CD4-positive, alpha-beta T cell treated with Interleukin-21 for 1 hour (primary cell): ENCODE measurements at places on chromosomes 16 and 17.

GRCh38 chr16:47949714-47950113 is 206.1 kb downstream of the ABCC12 start:
- DNase-seq: no peak

DNA sequence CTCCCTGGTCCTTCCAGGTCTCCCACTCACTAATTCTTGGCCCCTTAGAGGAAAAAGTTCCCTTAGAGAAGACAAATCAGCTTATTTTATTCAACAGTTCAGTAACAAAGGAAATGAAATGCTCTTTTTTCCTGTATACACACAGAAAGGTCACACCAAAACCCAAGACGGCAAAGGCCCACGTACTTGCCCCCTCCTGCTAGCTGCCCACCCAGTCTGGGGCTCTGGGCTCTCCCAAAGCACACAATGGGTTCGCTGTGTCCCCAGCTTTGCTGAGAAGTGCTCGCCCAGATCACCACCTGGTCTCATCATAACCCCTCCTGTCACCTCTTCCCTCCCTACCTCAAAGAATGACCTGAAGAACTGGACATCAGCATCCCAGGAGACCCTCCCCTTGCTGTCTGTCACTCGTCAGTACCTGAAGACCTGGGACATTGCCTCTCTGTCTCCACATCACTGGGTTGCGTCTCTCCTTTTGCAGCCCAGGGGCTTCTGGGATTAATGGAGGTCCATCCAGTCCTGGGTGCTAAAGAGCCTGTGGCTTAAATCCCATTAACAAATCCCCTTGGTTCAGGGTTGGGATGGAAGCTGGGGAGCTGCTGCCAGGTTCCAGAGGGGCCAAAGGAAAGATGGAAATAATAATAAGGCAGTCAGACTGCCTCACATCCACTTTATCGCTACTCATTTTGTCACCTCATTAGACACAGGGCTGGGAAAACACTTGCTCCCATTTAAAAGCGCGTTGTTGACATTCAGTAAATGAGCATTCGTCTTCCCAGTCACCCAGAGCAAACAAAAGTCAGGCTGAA is 3.3 kb downstream of the SLC6A4 start:
- no peak for DNase-seq

- DNase-seq: no peak
Observed at GRCh38 chr16:12837291-12837690, 33.6 kb upstream of the CPPED1 start.

DNA sequence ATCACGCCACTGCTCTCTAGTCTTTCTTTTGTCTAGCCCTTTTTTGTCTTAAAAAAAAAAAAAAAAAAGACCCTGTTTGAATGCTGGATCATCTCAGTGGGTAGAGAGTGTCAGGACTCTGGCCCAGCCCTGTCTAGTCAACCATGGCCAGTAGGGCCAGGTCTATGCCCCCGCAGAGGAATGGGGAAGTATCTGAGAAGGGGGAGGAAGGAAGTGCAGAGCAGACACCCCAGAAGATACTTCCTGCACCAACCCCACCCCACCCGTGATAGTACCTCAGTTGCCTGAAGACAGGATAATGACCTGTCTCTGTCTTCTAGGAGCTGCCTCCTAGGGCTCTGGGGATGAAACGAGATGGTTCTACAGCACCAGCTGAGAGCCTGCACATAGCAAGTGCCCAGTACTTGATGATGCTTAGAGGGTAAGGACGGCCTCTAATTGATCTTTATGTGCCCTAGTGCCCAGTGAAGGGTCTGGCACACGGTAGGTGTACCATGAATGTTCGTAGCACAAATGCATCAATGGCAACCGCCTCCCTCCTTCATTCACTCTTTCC is 55.4 kb downstream of the ABAT start:
- DNase-seq: peak; percentile 1

DNA sequence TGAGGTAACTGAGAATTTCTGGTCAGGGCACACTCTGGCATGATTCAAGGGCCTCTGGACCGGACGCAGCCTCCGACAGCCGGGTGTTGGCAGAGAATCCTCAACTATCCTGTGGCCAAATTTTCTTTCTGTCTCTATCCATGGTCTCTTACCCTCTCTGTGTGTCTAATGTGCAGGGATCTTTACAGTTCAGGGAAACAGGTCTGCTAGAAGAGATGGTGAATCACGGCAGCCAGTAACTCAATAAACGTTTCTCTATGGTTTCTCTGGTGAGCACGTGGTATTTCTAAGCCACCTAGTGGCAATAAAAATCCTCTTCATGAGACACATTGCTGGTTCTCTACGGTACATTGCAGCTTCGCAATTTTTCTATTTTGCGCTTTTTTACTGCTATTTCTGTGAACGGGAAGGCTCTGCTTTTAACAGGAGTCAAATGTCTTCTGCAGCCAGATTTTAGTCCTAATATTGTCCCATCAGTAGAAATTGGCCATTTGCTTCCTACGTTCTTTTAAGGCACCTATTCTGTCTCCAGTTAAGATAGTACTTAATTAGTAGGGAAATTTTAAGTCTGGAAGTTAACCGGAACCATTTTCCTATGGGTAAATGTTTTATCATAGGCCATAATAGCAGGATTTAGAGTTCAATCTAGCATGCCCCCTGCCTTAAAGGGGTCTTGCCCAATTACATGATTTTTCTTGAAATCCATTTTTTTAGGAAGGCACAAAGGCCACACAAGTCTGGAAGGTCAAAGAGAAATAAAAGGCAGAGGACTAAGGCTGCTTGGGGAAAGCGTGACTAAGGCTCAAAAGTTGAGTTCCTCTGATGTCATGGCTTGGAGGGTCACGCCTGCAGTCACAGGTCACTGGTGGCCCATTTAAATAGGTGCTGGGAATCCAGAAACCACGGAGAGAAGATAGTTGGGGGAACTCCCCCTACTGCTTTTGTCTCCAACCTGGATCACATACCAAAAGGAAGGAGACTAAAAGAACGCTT is 31.5 kb downstream of the QPRT start:
- peak; percentile 78 for DNase-seq

- DNase-seq: no peak
Observed at GRCh38 chr17:82242977-82243647, 14.3 kb downstream of the SLC16A3 start.

GRCh38 chr17:58200024-58200633 is 7.6 kb downstream of the EPX start:
- peak; percentile 57 for DNase-seq

DNA sequence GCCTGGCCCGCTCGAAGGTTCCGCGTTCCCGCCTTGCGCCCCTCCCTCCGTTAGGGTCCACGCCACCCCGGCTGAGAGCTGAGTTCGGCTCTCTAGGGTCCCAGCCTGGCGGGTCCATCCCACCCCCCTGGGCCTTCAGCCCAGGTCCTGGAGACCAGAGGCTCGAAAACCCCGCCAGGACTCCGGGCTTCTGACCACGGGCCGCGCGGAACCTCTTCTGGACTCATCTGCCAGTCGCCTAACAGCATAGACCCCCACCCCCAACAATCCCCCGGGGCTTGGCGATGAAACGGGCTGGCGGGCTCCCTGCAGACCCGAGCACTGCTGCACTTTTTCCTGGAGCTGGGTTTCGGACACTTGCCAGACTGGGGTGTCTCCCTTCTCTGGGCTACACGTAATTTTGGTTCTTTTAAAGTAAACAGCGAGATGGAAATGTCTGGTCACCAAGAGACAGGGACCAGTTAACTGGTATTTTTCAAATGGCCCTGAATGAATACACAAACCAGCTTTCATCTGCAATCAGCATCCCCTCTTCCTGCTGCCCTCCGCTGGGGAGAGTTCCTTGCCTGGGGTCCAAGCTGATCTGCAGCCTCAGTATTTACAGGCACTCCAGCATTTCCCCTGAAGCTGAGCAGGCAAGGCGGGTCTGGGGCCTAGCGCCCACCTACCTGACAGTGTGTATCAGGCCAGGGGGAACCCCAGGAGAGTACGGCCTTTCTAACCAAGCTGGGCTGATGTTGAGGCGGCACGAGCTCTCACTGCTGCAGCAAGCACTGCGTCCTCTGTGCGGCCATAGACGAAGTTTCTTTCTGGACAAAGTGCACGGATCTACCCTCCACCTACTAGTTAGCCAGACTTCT is 639 bp upstream of the TRIM65 start:
- no peak for DNase-seq

- DNase-seq: no peak
Observed at GRCh38 chr17:20173091-20173490, 163.9 kb downstream of the SPECC1 start.

DNA sequence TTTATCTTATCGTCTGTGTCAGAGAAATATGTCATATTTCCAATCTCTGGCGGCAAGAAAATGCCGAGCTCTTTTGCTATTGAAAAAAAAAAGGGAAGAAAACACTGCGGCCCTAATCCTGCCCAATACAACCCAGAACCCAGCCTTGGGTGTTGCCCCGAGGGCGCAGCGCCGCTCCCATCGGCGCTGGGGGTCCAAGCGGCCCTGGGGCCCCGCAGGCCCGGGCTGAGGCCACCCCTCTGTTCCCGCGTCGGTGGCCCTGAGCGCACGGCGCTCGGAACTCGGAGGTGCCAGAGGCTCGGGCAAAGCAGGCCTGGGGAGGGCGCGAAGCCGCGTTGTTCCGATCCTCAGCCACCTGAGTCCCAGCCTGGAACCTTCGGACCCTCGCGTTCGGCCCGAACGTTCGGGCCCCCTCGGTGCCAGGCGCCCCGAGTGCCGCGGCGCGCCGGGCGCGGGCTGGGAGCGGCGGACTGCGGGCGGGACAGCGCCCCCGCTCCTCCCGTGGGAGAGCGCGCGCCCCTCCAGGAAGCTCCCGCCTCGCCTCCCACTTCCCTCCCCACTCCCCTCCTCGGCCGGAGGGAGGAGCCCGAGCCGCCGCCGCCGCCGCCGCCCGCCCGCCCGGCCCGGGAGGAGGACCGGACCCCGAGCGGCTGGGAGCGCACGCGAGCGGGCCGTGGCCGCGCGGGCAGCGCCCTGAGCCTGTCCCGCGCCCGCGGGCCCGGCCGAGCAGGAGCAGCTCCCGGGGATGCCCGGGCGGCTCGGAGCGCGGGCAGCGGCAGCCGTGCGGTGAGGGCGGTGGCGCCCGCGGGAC is at the start of gene CPNE2:
Gene CPNE2, plus strand, starts transcription at position 609 of the 811 bp plus-strand sequence. CDS start 18,160 bp downstream, outside the sequence.
- DNase-seq: peak; percentile 30

GRCh38 chr17:35299135-35299534 is 56.3 kb downstream of the SLFN5 start:
- DNase-seq: no peak

GRCh38 chr16:22751104-22751667 is 62.8 kb upstream of the HS3ST2 start:
- DNase-seq: no peak

DNA sequence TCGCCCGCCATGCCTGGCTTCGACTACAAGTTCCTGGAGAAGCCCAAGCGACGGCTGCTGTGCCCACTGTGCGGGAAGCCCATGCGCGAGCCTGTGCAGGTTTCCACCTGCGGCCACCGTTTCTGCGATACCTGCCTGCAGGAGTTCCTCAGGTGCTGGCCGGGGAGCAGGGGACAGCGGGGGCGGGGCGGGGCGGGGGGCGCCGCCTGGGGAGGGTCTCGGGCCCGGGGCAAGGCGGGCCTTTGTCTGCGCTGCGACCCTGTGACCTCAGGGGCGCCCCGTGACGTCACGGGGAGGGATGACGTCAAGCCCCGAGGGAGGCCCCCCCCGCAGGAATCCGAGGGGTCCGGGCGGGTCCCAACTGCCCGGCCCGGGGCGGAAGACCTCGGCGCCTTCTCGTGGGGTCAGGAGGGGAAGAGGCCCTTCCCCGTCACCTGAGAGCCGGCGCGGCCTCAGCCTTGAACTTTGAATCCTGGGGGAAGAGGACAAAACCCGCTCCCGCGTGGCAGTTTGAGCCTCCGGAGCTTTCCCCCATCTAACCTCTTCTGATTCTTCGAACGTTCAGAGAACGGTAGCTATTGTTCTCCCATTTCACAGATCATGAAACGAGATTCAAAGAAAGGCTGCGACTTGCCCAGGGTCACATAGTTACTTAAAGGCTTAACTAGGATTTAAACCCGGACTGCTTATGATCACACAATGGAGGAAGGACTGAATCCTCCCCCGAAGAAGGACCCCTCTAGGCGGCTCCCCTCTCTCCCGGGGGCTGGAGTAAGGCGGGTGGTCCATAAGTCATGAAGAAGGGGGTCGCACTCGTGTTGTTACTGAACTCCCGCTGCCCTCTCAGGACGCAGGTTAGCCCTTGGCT is 527 bp downstream of the TRAF4 start:
- DNase-seq: peak; percentile 76

DNA sequence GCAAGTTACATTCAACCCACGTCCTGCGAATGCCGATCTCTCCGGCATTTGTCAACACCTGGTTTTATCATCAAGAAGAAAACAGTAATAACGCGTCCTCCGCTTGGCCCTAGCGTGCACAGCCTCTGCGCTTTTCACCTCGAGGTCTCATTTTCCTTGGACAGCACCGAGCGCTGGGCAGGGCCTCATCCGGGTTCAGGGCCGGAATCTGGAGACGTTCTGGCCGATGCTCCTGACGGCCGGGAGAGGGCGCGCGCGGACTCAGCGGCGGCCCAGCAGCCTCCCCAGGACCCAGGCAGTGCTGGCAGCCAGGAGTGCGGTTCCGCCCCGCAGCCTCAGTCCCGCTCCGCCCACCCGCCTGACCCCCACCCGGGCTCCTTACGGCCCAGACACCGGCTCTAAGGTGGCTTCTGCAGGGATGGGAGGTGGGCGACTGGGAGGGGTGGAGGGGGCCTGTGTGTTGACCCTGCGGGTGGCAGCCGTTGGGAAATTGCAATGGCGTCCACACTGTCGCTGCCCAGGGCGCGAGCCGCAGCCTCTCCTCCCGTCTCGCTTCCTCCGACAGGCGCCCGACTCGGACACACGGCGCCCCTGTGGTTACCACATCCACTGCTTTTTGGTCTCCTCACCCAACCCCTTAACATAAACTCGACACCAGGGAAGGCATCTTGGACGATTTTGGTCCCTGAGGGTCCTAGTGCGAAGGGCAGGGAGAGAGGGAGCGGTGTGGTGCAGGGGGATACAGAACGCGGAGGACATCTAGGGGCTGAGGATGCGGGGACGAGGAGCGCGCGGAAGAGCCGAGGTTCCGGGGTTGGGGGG is 7.4 kb upstream of the FLYWCH1 start:
- DNase-seq: peak; percentile 80

GRCh38 chr17:31588034-31588433 is 196.6 kb downstream of the RAB11FIP4 start:
- DNase-seq: no peak

DNA sequence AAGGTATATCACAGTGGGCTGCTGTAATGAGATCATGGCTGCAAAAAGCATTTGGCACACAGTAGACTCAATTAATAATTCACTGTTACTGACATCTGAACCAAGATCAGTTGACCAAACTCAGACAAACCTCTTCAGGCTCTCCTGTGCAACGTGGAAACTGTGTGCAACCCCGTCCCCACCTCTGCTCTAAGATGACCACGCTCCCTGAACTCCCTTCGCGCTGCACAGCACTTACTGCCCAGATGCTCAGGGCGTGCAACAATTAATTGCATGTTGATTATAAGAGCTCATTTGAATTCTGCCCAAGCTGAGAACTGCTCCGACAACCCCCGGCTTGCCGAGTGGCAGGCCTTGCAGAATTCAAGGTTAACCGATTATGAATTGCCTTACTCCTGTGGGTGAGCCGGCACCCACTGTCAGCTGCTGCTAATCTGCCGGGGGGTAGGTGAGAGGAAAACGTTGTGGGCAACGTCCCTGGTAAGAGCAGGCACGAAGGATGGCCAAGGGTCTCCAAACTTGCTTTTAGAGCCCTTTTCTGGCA is 1.3 kb upstream of the GSG1L start:
- DNase-seq: no peak
